ENCODE measurements at places on chromosomes 3 and 15. TPM values are rescaled to one million over a fixed set of nuclear protein-coding genes. Genes with fewer than 3 reads are reported as not detected.

DNA sequence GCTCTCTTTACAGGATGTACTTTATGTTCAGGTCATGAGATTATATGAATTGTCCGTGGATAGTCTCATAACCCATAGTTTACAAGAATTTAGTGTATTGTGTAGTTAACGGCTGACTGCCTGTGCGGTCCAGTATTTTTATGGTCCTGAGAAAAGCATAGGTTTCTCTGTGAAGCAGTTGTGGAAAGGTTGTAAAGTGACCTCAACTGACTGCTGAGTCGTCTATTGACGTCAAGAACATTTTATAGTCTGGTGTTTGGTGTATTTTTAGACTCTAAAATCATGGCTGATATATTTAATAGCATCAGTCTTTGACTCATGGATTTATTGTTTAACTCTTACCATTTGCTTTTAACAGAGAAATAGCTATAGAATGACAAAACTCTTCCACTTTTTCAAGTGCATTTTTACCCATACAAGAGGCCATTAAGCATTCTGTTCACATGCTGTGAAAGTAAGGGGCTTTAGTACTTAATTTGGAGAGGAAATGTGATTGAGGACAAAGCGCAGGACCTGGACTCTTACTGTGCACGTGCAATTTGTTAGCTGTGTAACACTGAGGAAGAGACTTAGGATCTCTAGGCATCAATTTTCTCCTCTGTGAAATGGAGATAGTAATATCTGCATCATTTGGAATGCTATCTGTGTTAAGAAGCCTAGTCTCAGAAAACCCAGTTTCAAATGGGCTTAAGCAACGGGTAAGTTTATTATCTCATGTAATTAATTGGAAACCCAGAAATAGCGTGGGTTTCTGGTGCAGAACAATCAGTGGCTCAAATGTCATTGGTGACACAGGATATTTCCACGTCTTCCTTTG is 240.8 kb downstream of the NFKBIZ start:
- DNase-seq, result no peak

DNA sequence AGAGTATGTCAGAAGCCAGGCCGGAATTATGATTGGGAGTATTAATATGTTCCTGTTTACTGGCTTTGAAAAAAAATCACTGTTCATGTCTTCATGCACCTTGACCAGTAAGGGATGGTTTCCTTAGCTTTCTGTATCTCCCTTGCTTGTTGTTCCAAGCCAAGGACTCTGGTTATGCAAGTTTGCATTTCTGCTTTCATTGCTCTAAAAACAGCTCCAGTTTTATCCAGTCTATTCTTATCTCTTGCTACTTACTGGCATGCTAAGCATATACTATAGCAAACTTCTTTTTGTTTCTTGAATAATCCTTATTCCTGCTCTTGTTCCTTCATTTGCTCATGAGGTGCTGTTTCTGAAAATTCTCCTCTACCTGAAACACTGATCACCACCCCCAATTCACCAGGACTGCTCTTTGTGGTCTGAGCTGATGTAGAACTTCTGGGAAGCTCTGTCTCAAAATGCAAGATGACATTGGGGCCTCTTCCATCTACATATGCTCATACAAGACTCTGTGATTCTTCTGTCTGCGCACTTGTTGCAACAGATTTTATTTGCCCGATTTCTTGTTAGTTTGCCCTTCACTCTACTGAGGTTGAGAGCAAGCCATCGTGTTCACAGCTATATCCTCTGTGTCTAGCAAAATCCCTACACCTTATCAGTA is 173.0 kb downstream of the EBLN2 start:
- no peak for DNase-seq

- DNase-seq, result no peak
These were observed 178.7 kb upstream of the TLE3 start for GRCh38 chr15:70276401-70276800.

- no peak for DNase-seq
These were observed 5.6 kb downstream of the PRTG start for GRCh38 chr15:55737373-55737772.

GRCh38 chr3:150385296-150386242 is 22.5 kb upstream of the TSC22D2 start:
- DNase-seq, result peak; percentile 35

DNA sequence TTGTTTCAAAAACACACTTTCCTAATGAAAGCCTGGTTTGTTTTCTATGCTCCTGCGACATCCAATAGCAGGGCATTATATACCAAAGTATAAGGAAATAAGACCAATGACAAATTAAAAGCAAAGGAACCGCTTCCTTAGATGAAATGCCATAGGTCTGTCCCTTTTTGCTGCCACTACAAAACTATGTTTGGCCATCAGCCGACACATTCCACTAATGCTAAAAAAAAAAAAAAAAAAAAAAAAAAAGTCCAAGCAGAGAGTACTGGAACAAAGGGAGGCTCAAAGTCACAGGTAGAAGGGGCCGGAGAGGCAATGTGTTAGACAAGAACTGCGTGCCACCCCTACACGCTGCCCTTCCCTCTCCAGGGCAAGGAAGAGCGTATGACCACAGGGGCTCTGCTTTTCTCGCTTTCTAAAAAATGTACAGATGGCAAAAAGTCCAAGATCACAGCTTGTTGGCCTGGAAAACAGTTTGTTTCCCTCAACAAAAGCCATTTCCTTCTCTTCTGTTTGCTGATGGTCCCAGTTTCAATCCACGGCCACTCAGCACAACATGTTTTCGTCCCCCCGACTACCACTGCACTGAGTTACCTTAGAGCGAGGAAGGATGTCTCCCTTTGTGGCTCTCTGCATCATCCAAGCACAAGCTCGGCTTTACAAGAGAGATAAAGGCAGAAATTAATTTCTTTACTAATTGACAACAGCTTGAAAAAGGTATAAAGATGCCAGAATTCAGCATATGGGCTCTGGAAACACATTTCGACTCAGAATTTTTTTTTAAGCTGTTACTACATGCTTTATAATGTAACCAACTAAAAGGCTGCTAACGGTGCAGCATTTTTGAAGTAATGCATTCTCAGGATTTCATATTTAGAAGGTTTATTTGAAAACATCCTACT is 70.8 kb downstream of the ABTB1 start:
- no peak for DNase-seq

DNA sequence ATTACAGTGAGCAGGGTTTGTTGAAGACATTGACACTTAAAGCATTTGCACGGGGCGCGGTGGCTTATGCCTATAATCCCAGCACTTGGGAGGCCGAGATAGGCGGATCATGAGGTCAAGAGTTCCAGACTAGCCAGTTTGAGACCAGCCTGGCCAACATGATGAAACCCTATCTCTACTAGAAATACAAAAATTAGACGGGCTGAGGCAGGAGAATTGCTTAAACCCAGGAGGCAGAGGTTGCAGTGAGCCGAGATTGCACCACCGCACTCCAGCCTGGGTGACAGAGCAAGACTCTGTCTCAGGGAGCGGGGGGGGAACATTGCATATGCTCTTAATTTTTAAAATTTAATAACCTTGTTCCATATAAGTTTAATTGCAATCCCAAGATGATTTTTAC is 11.9 kb downstream of the STT3B start:
- DNase-seq, result no peak

- DNase-seq, result no peak
These were observed 18.6 kb downstream of the SAMD7 start for GRCh38 chr3:169929830-169930519.

GRCh38 chr3:114394551-114394950 is 100.7 kb downstream of the TIGIT start:
- no peak for DNase-seq

DNA sequence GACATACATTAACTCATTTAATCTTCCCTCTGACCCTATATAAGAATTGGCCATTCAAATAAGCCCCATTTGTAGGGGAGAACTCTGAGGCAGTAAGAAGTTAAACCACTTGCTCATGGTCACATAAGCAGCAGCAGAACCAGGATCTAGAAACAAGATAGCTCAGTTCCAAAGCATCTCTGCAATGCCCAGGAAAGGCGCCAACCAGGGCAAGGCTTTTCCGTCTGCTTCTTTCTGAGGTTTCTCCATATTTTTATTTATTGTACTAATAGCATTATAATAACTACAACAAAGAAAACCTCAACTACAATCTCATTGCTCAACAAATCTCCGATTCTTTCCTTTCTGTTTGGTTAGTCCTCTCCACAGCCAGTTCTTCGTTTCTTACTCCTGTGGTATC is 4.3 kb upstream of the UBE2E2 start:
- DNase-seq, result no peak

GRCh38 chr3:140117096-140117526 is 182.1 kb downstream of the CLSTN2 start:
- DNase-seq, result no peak

DNA sequence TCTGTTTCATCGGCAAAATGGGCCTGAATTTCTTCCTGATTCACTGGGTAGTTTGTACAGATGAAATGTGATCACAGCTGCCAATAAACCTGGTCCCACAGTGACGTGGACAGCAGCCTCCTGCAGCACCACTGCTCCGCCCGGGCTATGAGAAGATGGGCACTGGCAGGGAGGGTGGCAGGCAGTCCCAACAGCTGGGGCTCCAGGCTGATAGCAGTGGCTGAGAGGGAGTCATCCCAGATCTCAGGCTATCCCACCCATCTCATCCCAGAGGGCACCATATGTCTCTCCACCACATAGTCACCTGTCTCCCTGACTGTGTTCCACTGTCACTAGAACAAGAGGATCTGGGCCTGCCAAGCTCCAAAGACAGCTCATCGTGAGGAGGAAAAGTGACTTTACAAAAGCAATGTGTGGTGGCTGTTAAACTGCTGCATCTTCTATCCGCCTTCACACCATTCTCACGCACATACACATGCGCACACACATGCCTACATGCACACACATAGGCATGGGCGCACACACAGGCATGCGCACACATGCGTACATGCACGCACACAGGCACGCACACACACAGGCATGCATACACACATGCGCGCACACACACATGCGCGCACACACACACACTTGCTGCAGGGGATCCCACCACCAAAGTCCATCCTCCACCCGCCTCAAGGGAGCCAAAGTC is 46.2 kb downstream of the RGMA start:
- DNase-seq, result no peak

DNA sequence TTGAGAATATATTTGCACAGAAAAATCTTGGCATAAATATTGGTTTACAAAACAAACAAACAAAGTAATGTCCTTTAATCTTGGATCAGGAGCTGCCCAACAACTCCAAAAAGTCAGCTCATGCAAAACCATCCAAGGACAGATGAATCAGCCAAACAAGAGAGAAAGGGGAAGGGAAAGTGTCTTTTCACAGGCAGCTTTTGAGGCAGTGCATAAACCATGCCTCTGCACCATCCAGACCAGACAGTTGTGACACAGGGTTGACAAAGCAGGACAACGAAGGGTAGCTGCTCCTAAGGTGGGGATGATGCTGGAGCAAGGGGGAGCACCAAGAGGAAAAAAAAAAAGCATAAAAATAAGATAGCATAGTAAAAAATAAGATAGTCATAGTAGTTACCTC is 8.7 kb downstream of the CD86 start:
- DNase-seq, result no peak

- DNase-seq, result no peak
These were observed 259.5 kb downstream of the THSD4 start for GRCh38 chr15:71374607-71375352.

The C15orf39 gene
- 77.8 TPM for total RNA-seq

The ATR gene
- 11.8 TPM for total RNA-seq

The GRAMD1C gene
- total RNA-seq, result 2.4 TPM

The DAZL gene
- total RNA-seq, result not detected
